PC-9 (cell line): ENCODE measurements at places on chromosomes 1 and 21.
A peak's percentile ranks its signal among the peaks of the same experiment; 100 is the strongest.

- DNase-seq: no peak
Observed at GRCh38 chr1:176656257-176656995, 193.5 kb downstream of the PAPPA2 start.

DNA sequence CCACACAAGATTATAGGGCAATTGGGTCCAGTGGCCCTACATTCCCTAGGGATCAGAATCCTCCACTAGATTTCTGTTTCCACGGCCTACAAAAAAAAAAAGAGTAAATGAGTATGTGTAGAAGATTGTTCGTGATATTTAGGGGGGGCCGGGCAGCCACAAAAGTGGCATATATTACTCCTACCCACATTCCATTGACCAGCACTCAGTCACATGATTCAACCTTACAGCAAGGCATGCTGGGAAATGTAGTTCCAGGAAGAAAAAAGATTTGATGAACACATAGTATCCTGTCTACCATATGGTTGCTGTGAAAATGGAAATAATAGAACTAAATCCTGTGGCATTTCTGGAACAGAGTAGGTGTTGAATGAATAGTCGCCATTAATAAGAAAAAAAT lies 43.4 kb upstream of the GJB5 start:
- DNase-seq: no peak

DNA sequence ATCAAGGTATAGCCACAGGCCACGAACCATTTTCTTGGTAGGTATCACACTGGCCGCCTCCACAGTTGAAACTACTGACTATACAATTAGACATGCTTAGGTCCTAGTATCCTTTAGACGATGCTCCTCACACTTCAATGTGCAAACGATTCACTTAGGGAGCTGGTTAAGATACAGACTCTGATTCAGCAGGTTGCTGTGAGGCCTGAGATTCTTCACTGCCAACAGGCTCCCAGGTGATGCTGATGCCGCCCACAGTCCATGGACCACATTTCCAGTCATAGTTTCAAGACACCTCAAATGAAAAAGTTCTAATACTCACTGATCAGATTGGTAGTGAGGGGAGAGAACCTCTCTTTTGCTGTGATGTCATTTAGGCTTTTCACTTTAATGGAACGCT lies 6.8 kb downstream of the ATP5PO start:
- DNase-seq: no peak

GRCh38 chr1:109772658-109773202 lies 9.0 kb upstream of the EPS8L3 start:
- DNase-seq: no peak

GRCh38 chr21:34135330-34135729 lies 62.0 kb downstream of the MRPS6 start:
- no peak for DNase-seq

- no peak for DNase-seq
Observed at GRCh38 chr1:190353538-190354101, 124.0 kb downstream of the BRINP3 start.

DNA sequence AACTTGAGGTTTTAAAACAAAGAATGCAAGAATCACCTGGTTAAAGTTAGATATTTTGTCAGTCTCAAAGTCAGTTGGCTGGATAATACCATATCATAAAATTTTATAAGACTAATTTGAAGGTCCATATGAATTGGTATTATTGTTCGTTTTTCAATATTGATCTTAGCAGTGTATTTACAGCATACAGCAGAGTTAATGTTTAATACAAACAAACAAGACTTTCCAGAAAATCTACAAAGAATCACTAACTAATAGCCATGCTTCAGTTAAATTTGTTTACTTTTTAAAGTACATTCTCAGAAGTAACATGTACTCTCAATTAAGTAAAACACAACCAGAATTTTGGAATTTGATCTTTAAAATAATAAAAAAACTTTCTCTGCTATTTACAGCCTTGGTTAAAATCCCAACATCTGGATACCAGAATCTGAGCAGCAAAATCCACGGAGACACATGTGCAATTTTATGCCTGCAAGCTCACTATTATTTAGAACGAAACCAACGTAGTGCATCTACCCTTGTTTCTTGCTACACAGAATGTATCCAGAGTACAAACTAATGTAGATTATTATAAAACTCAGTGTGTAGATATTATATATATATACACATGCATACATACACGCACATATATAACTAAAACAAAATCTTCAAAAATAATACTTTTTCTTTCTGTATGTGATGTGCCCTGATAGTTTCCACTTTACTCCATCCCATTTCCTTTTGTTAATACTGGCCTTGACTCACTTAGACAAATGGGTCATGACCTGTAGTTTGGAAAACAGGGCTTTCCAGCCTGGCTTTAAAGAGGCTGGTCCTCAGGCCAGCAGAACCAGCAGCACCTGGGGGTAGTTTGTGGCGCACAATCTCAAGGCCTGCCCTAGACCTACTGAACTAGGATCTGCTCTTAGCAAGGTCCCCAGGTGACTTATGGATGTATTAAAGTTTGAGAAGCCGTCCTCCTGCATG lies 63.6 kb upstream of the ERG start:
- no peak for DNase-seq

DNA sequence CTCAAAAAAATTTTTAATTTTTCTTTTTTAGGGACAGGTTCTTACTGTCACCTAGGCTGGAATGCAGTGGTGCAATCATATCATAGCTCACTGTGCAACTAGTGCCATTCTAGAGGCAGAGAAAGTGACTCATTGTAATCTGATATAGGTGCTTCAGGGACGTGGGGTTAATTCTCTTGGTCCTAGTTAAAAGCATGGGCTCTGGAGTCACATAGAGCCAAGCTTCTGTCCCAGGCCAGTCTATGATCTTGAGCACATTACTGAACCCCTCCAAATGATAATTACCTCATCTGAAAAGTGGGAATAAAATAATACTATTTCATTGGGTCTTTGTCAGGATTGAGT lies 1.1 kb upstream of the ADIPOR1 start:
- peak; percentile 46 for DNase-seq

- DNase-seq: no peak
Observed at GRCh38 chr1:63255153-63255552, 67.2 kb upstream of the FOXD3 start.

GRCh38 chr21:44924606-44925377 lies 4.1 kb upstream of the ITGB2 start:
- DNase-seq: no peak

DNA sequence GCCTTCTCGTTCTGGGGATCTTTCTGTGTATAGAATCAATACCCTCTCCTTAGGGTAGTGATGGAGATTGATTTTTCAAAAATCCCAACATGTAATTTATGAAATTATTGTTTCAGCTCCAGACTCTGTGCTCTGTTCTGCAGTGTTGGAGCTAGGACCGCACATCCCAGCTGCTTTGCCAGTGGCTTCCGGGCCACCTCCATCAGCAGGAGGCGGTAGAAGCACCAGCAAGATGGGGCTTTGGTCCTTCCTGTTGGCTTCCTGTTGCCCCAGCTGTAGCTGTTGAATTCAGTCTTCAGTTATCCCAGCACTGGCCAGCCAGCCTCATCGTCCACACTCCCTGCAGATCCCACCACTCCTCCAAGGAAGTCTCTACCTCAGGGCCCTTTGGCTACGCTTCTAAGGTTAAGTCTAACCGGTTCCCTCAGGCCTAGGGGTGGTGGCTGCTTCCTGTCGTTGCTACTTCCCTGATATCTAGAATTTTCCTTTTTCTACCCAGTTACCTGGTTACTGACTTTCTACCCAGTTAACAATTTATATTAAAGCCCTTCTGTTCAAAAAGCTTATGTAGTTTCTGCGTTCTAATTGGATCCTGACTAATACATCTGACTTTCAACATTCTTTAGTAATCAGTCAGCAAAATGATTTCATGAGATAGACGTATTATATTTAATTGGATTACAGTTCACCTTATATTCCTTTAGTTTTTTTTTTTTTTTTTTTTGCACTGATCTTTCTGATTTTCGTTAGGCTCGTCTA lies 24.6 kb downstream of the GALNT2 start:
- peak; percentile 65 for DNase-seq

DNA sequence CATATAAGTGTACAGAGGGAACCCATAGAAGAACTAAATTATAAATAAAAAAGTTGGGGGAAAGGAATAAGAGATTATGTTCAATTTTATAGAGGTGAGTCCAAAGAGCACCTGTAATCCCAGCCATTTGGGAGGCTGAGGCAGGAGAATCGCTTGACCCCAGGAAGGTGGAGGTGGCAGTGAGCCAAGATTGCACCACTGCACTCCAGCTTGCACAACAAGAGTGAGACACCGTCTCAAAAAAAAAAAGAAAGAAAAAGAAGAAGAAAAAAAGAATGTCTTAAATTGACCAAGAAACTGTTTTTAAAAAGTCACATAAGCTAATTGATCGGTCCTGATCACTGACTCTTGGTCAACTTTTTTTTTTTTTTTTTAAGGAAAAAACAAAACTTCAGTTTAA lies 19.1 kb upstream of the ATF3 start:
- no peak for DNase-seq
